Breast epithelium (tissue), 4 donors: ENCODE measurements at places on chromosomes 13 and 19.

- no peak for DNase-seq
Observed at GRCh38 chr13:99526549-99526948, 25.3 kb downstream of the TM9SF2 start.

DNA sequence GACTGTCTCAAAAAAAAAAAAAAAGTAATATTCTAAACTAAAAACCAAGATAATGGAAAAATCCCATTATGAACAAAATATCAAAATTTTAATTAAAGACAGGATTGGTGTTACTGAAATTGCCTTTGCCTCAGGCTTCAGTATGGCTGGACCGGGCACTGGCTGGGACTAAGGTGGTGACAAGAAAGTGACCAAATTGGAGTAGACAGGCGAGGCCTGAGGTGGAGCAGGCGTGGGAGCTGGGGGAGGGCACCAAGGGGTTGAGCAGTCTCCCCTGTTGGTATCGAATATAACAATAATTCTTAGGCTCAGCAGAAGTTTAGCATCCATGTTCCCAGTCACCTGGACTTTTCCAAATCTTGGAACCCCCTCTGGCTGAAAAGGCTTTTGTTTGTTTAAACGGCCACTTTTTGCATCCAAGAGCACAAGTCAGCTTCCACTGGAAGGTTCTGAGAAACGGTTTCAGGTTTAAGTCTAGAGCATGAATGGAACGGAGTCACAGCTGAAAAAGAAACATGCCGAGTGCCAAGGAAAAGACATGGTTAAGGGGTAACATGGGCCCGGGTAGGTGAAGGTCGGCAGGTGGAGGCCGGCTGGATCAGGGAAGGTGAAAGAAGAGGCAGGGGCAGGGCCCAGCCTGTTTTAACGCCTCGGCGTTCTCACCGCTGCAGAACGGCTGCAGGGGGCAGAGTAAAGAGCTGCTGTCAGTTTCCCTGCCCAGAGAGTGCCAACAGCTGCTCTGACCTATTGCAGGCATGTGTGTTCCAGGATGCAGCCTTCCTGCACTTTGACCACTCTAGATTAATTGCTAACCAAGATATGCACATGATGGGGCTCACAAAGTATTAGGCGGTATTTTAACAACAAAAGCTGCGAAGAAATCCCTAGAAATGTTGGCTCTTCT is 104.4 kb downstream of the TM9SF2 start:
- no peak for DNase-seq

DNA sequence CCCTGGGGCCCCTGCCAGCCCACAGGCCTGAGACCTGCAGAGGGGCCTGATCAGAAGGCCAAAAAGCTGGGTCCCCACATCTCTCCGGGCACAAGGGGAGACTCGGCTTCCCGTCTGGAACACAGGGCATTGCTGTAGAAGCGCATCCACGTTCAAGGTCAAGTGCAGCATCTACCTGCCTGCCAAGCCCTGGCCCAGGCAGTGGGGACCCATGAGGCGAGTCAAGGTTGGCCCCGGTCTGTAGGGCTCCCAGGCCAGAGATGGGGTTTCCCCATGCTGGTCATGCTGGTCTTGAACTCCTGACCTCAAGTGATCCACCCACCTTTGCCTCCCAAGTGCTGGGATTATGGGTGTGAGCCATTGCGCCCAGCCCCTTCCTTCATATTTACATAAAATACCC is 13.5 kb upstream of the COMP start:
- no peak for DNase-seq

GRCh38 chr13:106121173-106121754 is 414.2 kb downstream of the EFNB2 start:
- DNase-seq = no peak
